Osteoblast (primary cell): ENCODE measurements at places on chromosomes 11 and 22. TPM values are rescaled to one million over a fixed set of nuclear protein-coding genes. Genes with fewer than 3 reads are reported as not detected.

GRCh38 chr22:49601614-49602321 lies 225.9 kb downstream of the BRD1 start:
- DNase-seq = peak; percentile 47

DNA sequence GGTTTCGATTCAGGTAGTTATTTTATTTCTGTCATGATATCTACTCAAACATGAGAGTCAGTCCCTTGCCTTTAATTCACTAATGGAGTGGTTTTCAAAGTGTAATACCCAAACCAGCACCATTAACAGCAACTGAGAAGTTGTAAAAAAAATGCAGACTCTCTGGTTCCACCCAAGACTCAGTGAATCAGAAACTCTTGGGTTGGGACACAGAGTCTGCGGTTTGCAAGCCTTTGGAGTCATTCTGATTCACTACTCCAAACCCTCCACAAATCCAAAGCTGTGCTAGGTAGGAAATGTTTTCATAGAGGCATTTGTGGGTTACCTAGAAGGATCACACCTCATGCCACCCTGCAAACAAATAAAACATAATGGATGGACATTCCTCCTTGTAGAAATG lies 340.1 kb downstream of the NTM start:
- DNase-seq = peak; percentile 65

PPP2R5B gene
- 6.2 and 6.8 TPM in 2 replicates for total RNA-seq

GRCh38 chr11:67616431-67617242 lies 9.9 kb downstream of the NDUFV1 start:
- peak; percentile 41 for DNase-seq

TXNRD2 gene
- 19.5 and 21.5 TPM in 2 replicates for total RNA-seq

- no peak for DNase-seq
Observed at GRCh38 chr22:30438559-30438958, 13.0 kb downstream of the MTFP1 start.

DNA sequence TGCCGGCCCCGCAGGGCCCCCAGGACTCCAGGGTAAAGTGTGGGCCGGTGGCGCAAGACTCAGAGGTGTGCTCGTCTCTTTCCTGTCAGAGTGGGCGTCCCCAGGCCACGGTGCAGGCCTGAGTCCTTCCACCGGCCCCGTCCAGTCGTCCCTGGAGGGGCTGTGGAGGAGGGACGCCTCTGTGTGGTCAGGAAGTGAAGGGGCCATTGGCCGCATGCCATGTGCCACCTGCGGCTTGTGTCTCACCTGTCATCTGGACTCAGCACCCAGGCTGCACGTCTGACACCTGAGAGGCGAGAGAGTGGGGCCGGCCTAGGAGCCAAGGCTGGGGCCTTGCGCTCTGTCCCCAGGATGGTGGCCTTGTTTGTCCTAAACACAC lies 25.2 kb downstream of the MUC6 start:
- no peak for DNase-seq

DDX25 gene
- total RNA-seq = under 0.01 TPM in 1 of 2 replicates, not detected in the other

LRRC56 gene
- total RNA-seq = 0.88 and 1.1 TPM in 2 replicates

GRCh38 chr22:39242595-39243438 lies 2.0 kb downstream of the PDGFB start:
- DNase-seq = no peak

- no peak for DNase-seq
Observed at GRCh38 chr11:887589-887988, 23.0 kb downstream of the CHID1 start.

DNA sequence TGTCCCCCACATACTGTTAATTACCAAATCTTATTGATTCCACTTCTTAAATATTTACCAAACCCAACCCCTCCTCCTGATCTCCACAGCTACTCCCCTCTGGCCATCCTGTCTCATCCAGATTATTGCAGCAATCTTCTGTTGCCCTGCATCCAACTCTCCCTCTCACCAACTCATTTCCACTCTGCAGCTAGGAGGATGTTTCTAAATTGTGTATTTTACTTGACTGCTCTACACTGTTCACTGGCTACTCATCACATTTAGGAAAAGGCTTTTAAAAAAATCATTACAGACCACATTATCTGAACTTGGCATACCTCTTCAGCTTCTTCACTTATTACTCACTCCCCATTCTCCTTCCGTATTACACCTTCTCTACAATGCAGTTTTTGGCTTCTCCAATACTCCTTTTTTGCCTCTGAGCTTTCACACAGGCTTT lies 117.9 kb downstream of the ATG16L2 start:
- DNase-seq = peak; percentile 34

GRCh38 chr22:33076343-33076742 lies 18.2 kb upstream of the SYN3 start:
- no peak for DNase-seq

MMP3 gene
- 1.8 and 5.1 TPM in 2 replicates for total RNA-seq

GRCh38 chr22:49344656-49345055 lies 483.0 kb downstream of the BRD1 start:
- DNase-seq = no peak

- DNase-seq = no peak
Observed at GRCh38 chr11:63901660-63902059, 15.3 kb downstream of the RCOR2 start.

PNPLA5 gene
- total RNA-seq = not detected in 2 replicates

BAIAP2L2 gene
- 0.88 and 1.1 TPM in 2 replicates for total RNA-seq

GRCh38 chr11:34859496-34859895 lies 56.7 kb downstream of the APIP start:
- DNase-seq = no peak

GRCh38 chr11:130585545-130585944 lies 137.1 kb downstream of the ADAMTS15 start:
- peak; percentile 91 for DNase-seq

DNA sequence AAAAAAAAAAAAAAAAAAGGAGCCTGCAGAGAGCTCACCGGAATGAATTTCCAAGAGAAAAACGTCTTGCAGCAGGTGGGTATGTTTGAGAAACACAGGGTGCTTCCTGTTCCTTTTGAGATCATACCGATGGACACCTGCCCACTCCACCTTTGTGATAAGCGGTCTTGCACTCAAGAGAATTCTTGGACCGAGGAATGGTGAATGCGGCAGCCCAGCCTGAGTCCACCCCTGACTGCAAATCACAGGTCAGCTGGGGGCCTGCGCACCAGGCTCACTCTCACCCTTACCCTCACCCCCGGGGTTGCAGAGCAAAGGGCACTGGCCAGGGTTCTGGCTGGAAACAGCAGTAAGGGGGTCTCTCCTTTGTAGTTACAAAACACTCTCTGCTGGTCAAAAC lies 16.8 kb upstream of the TEF start:
- peak; percentile 57 for DNase-seq

CENPM gene
- 1.2 and 1.8 TPM in 2 replicates for total RNA-seq

DNA sequence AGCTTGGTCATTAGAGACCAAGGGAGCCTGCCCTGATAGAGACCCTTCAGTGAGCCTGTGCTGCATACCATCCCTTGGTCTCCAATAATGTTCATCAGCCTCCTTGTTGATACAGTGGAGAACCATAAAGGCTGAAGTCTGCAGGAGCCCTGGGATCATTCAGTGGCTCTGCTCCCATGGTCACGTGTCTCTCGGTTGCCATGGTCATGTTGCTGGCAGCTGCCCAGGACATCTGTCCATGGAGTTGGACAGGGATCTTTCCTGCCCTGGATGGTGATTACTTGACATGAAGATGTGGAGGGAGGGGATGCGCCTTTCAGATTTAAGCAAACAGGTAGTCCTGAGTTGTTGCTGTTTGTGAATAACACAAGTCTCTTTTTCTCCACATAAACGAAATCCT lies 38.2 kb downstream of the CYB5R2 start:
- no peak for DNase-seq

FIBIN gene
- 22.1 and 30.0 TPM in 2 replicates for total RNA-seq

FERMT3 gene
- 0.59 and 1.1 TPM in 2 replicates for total RNA-seq

DNA sequence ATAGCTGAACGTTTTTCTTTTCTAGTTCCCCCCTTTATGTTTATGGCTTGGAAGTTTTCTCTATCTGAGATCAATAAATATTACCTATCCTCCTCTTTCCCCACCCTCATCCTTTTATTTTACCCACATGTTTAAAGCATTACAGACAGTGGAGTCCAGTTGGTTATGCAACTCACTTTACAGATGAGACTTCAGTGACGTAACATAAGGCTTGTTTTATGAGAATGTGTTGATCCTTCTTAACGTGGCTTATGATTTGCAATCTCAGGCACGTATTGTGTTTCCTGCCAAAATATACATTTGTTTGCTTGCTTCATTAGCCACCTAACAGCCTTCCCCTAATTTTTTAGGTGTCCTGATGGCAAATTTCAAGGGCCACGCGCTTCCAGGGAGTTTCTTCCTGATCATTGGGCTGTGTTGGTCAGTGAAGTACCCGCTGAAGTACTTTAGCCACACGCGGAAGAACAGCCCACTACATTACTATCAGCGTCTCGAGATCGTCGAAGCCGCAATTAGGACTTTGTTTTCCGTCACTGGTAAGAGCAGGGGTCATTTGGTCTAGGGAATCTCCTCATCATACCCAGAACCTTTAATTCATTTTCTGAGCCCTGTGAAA lies 36.6 kb downstream of the TMEM45B start:
- DNase-seq = no peak

DNA sequence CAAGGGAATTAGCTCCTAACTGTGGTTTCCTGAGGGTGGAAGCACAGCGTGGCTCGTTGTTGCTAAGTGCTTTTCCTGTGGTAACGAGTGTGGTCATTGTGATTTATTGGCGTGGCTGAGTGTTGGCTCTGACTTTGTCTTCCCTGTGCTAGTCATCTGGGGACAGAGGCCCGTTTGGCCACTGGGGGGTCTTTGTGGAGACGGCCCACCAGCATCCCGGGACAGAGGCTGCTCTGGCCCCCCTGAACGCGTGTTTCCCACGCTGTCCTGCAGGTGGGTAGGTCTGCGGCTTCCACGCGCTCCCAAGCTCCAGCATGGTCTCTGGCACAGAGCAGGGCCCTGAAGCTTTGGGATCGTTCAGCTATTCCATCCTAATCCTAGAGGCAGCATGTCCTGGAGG lies 1040.0 kb downstream of the TBC1D22A start:
- DNase-seq = no peak

OR51B6 gene
- total RNA-seq = not detected in 2 replicates

- DNase-seq = no peak
Observed at GRCh38 chr11:66388780-66389386, 17.3 kb upstream of the SLC29A2 start.

DNA sequence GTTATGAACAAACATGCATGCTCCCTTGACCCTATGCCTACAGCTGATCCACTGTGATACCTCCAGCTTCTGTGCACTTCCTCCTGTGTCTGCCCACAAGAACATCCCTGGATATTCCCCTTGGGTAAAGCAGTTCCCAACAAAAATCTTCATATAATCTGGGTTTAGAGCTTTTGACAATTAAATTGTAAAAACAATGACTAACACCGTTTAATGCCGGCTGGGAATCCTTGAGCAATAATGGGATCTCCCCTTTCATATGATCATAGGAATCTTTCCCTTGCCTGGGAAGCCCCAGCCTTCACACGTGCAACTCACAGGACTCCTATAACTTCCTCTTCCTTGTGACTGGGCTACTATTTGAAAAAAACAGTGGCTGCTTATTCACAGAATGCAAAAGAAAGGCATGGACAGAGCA lies 6.3 kb upstream of the ZC3H12C start:
- peak; percentile 60 for DNase-seq

DNA sequence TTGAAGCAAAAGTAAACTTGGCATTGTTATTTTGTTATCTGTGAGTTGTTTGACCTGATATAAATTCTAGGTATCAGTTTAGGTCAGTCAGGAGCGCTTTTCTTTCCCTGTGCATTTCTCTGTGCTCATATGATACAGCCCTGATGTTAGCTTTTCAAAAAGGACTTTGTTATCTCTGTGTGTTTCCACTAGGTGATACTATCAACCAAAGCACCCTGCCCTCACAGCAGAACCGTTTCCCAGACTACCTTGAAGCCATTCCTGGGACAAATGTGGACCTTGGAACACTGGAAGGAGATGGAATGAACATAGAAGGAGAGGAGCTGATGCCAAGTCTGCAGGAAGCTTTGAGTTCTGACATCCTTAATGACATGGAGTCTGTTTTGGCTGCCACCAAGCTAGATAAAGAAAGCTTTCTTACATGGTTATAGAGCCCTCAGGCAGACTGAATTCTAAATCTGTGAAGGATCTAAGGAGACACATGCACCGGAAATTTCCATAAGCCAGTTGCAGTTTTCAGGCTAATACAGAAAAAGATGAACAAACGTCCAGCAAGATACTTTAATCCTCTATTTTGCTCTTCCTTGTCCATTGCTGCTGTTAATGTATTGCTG lies 87.7 kb upstream of the BIRC3 start:
- no peak for DNase-seq

SYNGR1 gene
- total RNA-seq = 2.1 and 3.6 TPM in 2 replicates

TEX12 gene
- 0.59 TPM in 1 of 2 replicates, not detected in the other for total RNA-seq

OR10G6 gene
- total RNA-seq = not detected in 2 replicates

DNA sequence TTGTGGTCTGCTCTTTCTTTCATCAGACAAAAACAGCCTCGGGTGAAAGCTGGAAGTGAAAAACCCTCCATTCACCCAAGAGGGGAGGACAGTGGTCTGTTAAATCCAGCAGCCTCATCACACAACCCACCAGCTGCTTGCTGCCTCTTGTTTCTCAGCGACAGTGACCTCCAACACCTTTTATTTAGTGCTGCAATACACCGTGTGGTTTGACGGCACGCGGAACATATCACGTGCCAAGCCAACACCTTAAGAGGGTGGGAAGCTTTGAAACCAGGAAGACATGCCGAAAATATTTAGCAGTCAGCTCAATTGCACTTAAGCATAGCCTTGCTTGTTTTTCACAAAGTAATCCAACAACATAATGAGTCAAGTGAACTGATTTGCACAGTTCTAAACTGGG lies 39.8 kb upstream of the POGLUT3 start:
- no peak for DNase-seq

GRCh38 chr11:64777449-64778222 lies 706 bp downstream of the SF1 start:
- peak; percentile 99 for DNase-seq

GRCh38 chr11:94673386-94673785 lies 94.8 kb upstream of the AMOTL1 start:
- no peak for DNase-seq

- peak; percentile 27 for DNase-seq
Observed at GRCh38 chr22:22888571-22889353, 1.1 kb downstream of the IGLL5 start.

- peak; percentile 85 for DNase-seq
Observed at GRCh38 chr11:124872741-124873140, 7.5 kb downstream of the ROBO3 start.

BBOX1 gene
- total RNA-seq = under 0.01 and 0.36 TPM in 2 replicates

GRCh38 chr11:82009133-82009532 lies 724.5 kb downstream of the FAM181B start:
- DNase-seq = no peak

- peak; percentile 85 for DNase-seq
Observed at GRCh38 chr11:117315285-117316196, 515 bp downstream of the BACE1 start.

SLC3A2 gene
- total RNA-seq = 217 and 259 TPM in 2 replicates

CHADL gene
- 1.1 and 1.2 TPM in 2 replicates for total RNA-seq

NLRP10 gene
- total RNA-seq = 10.0 and 14.1 TPM in 2 replicates

DNA sequence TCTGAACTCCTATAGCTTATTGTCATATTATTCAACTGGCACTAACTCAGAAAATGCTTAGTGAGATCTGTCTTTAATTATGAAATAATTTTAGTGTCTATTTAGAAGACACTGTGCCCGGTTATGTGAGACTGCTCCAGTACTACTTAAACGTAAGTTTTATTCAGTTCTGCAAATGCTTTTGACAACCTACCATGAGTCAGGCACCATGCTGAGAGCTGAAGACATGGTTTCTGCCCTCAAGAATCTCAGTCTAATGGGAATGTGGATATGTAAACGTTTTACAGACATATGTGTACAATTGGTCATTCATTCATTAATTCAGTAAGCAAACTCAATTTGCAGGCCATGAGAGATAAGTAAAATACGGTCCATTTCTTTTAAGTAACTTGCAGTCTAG lies 40.0 kb downstream of the DCUN1D5 start:
- DNase-seq = no peak
